Upper lobe of right lung (tissue), 1 donor: ENCODE measurements at places on chromosomes 12 and 14. TPM values are rescaled to one million over a fixed set of nuclear protein-coding genes. Genes with fewer than 3 reads are reported as not detected.

GRCh38 chr12:27709932-27710591, 570 bp upstream of the MRPS35 start:
- H3K27ac ChIP-seq: peak overlapping the region; percentile 92
- peaks cover 17% of the 10 kb centered on the region for H3K4me1 ChIP-seq
- H3K27me3 ChIP-seq: no peaks in the 10 kb centered on the region
- peak; percentile 67 for DNase-seq
- peak overlapping the region; percentile 96 for H3K4me3 ChIP-seq
- H3K36me3 ChIP-seq: peaks cover 3% of the 10 kb centered on the region

DNA sequence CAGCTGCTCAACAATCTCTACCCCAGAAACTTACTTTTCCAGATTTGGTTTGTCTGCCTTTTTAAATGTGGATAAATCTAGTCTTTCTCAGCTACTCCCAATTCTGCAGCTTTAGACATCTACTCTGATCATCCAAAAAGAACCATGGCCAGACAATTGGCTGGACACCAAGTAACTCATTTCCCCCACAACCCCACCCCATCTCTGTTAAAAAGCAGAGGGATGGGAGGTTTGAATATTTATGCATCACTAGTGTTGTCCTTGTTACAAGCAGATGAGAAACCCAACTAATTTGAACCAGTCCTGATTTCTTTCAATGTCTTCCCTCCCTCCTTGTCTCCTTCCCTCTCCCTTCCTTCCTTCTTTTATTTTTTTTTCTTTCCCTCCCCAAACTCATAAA, 391.9 kb downstream of the GALC start:
- DNase-seq: no peak
- no peaks in the 10 kb centered on the region for H3K27me3 ChIP-seq
- no peaks in the 10 kb centered on the region for H3K36me3 ChIP-seq
- no peak overlapping the region for H3K27ac ChIP-seq

GRCh38 chr12:42583016-42583415, 6.5 kb downstream of the PRICKLE1 start:
- peaks cover 27% of the 10 kb centered on the region for H3K4me1 ChIP-seq
- H3K36me3 ChIP-seq: no peaks in the 10 kb centered on the region

- no peaks in the 10 kb centered on the region for H3K27me3 ChIP-seq
- no peak for DNase-seq
- H3K36me3 ChIP-seq: no peaks in the 10 kb centered on the region
- no peak overlapping the region for H3K27ac ChIP-seq
- H3K4me3 ChIP-seq: no peak overlapping the region
Observed at GRCh38 chr12:1583421-1584078, 10.8 kb downstream of the FBXL14 start.

DNA sequence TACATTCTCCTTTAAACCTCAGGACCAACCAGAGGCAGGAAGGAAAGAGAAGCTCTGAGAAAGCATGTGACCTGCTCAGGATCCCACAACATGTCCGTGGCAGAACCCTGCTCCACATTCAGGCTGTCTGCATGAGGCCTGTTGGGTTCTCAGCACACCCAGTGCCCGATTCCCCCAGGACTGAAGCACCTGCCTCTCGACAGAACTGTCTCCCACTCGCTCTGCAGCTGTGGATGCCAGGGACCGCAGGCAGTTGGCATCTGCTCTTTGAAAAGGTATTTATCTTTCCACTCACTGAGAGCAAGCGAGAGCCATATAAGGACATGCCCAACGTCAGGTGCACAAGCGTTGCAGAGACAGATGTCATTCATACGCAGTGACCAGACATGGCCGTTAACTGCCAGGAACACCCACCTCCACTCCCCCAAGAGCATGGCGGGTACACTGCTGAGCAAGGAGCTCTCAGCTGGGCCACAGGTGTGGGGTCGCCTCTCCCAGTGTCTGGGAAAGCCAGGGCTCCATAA, 18.9 kb downstream of the PITPNM2 start:
- peaks cover 15% of the 10 kb centered on the region for H3K4me1 ChIP-seq
- DNase-seq: no peak
- no peaks in the 10 kb centered on the region for H3K27me3 ChIP-seq

DNA sequence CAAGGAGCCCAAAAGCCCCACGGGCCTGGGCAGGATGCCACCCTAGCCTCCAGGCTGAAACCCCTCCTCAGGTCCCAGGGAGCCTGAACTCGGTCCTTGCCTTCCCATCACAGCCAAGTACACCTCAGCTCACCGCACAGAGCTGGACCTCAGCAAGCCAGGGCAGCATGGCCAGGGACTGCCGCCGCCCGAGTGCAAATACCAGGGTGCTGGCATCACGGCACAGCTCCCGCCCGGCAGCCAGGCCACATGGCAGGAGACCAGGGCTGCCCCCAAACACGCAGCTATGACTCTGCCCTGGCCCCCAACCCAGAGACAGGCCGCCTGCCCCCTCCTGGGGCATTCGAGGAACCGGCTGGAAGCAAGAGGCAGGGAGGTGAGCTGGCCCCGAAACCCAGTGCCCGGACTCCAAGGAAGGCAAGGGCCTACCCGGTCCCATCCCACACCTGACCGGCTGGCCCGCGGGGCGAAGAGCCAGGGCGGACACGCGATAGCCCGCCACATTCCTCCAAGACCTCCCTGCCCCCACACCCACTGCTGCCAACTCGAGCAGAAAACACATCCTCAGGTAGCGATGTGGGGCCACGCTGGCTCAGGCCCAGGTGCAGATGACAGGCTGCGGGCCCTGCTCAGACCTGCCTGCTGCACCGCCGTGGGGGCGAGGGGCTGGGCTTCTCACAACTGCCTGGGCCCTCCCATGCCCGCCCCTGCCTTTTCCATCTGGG, 2.7 kb downstream of the JAG2 start:
- peaks cover 15% of the 10 kb centered on the region for H3K4me1 ChIP-seq
- H3K27ac ChIP-seq: no peak overlapping the region

GRCh38 chr12:63777340-63777739, 2.4 kb upstream of the RXYLT1 start:
- H3K27ac ChIP-seq: no peak overlapping the region
- DNase-seq: no peak
- no peak overlapping the region for H3K4me3 ChIP-seq
- no peaks in the 10 kb centered on the region for H3K27me3 ChIP-seq
- H3K36me3 ChIP-seq: no peaks in the 10 kb centered on the region

DNA sequence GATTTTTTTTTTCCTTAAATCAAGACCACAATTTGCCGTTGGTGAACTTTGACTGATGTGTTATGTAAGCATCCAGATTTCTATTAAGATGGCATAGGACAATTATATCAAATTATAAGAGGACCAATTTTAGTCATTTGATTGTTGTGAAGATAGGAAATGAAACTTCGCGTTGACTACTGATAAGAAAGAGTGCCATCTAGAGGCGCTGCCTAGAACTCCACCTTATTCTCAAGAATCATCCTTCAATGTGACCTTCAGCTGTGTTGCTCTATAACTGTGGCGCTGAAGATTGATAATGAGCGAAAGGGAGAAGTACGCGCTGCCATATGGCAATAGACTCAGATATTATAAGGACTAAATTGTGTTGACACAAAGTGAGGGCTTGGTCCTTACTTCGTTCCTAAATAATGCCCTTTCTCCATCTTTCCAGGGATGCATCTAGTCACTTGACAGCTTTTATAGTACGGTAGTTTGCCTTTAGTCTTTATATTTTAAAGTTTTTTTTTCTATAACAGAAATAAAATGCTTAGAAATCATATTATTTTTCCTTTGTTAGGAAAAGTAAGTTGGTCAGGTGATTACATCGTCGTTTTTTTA, 350.8 kb upstream of the STXBP6 start:
- H3K36me3 ChIP-seq: no peaks in the 10 kb centered on the region
- H3K4me1 ChIP-seq: no peaks in the 10 kb centered on the region
- no peak overlapping the region for H3K27ac ChIP-seq

DNA sequence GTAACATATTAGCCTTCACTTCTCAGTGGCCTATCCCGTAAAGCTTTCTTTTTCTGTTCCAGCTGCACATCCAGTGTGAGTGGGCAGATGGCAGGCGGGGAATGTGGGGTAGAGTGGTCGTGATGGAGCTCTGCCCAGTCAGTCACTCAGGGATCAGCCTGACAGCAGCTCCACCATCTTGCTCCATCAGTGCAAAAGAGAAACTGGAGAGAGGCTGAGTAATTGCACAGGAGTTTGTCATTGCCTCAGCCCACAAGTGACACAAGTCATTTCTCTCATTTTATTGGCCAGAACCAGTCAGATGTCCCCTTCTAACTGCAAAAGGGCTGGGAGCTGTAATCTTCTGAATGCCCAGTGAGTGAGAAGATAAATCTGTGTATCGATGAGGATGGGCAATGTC, 66.5 kb downstream of the ATP23 start:
- H3K27ac ChIP-seq: no peak overlapping the region
- no peaks in the 10 kb centered on the region for H3K27me3 ChIP-seq
- H3K4me3 ChIP-seq: no peak overlapping the region
- no peaks in the 10 kb centered on the region for H3K4me1 ChIP-seq

DNA sequence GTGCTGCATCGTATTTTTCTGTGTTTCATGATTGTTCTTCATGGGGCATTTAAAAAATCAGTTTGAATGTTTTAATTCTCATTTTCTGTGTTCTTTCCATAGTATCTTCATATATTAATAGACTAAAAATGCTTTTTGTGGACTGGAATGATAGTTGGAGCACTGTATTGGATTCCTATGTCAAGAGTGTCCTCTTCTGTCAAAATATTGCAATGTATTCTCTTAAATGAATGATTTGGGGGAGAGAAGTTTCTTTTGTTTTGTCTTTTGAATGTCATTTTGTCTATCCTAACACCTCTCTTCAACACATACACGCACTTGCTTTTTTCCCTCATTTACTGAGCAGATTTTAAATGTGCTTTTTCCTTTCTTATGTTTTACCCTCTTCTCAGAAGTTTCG, 4.7 kb upstream of the EIF2S3B start:
- no peaks in the 10 kb centered on the region for H3K4me1 ChIP-seq
- no peak for DNase-seq
- H3K27ac ChIP-seq: no peak overlapping the region
- H3K36me3 ChIP-seq: no peaks in the 10 kb centered on the region
- H3K27me3 ChIP-seq: no peaks in the 10 kb centered on the region
- no peak overlapping the region for H3K4me3 ChIP-seq

- H3K27ac ChIP-seq: peak overlapping the region; percentile 55
- no peak overlapping the region for H3K4me3 ChIP-seq
- peaks cover 11% of the 10 kb centered on the region for H3K4me1 ChIP-seq
- no peaks in the 10 kb centered on the region for H3K36me3 ChIP-seq
- H3K27me3 ChIP-seq: no peaks in the 10 kb centered on the region
Observed at GRCh38 chr14:75234173-75235115, 44.2 kb upstream of the FOS start.

DNA sequence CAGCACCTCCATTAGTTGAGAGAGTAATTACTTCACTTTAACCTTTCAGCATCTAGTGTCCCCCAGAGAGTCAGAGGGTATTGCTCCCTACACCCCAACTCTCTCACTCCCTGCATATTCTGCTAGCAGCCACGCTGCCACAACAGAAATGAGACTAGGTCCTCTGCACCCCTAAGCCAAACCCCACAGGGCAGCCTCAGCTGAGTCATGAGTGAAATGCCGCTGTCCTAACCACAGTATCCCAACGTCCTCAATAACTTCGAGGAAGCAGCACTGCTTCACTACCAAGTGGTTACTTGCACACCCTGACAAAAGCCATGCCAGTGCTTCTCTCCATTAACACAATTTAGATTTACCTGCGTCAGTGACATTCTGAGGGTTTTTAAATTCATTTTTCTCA, 6.9 kb upstream of the LYZ start:
- no peaks in the 10 kb centered on the region for H3K36me3 ChIP-seq
- H3K4me3 ChIP-seq: no peak overlapping the region
- H3K4me1 ChIP-seq: peaks cover 41% of the 10 kb centered on the region
- H3K27ac ChIP-seq: no peak overlapping the region
- H3K27me3 ChIP-seq: no peaks in the 10 kb centered on the region

DNA sequence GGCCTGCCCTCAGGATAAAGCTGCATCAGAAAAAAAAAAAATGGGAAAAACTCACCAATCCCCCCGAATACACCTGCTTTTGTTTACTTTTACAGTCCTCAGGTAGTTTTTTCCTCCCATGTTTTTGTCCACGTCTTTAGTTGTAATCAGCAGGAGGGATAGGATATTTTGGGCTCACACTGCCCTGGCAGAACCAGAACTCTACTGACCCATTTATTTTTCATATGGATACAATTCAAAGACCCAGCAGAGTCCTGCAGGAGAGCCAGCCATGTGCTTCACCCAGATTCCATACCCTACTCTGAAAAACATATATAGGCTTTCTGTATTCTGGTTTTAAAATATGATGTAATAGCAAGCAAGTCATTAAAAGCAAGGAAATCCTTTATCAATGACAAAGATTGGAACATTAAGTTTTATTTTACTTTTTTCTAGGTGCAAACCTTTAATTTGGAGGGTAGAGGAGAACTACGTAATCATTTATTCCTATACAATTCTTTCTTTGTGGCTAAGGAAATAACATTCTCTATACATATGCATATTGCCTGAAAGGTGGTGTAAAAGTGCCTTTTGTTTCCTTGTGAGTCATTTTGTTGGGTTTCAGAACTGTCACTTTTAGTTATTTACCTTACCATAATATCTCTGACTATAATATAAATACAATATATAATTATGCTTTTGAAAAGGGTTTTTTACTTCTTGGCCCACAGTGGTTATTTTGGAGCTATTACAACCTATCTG, 19.1 kb downstream of the DACT1 start:
- H3K27me3 ChIP-seq: no peaks in the 10 kb centered on the region
- no peak overlapping the region for H3K4me3 ChIP-seq
- no peaks in the 10 kb centered on the region for H3K36me3 ChIP-seq
- H3K27ac ChIP-seq: no peak overlapping the region
- H3K4me1 ChIP-seq: no peaks in the 10 kb centered on the region

GRCh38 chr12:74903522-74903921, 306.1 kb downstream of the KCNC2 start:
- DNase-seq: no peak
- H3K27me3 ChIP-seq: no peaks in the 10 kb centered on the region
- no peaks in the 10 kb centered on the region for H3K4me1 ChIP-seq
- no peak overlapping the region for H3K27ac ChIP-seq
- no peak overlapping the region for H3K4me3 ChIP-seq

DNA sequence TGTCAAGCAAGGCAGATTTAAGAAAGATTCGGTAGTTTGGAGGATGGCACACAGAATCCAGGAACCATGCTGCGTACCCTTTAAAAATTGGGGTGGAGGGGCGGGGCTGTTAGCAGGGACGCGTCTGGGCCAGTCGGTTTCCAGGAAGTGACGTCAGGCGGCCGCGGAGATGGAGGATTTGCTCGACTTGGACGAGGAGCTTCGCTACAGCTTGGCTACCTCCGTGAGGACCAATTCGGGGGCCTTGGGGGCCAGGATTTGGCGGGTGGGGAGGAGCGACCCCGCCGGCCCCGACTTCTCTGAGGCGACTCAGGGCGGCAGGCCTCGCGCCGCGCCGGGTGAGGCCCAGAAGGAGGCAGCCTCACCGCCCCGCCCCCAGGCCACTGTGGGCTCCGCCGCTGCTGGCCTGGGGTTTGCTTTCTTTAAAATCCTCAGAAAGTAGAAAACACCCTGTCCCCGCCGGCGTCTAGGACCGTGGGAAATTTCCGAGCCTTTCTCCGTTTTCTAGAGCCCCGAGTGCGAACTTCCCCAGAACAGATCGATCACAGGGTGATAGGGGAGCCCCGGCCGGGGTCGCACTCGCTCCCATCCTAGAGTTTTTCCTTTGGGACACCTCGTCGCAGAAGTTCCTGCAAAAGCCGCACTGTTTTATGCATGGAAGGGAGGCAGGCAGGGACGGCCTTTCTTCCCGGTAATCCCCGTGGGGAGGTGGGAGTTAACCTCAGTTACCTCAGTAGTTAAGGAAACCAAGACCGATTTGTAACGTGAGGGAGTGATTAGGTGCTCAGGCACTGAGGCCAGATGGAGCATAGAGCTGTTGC, at the start of gene IFT43:
Gene IFT43, plus strand, starts transcription at position 146 of the 821 bp plus-strand sequence. Its CDS starts 24 bp downstream, at position 170.
- peak within 1 kb of the TSS; percentile 87 for H3K27ac ChIP-seq
- H3K36me3 ChIP-seq: no peaks in the 10 kb centered on the region
- DNase-seq: peak; percentile 97

Gene OR9K2
- not detected for total RNA-seq

Gene KRT6C
- not detected for total RNA-seq

Gene PPP4R4
- 2.2 TPM for total RNA-seq

Gene DLGAP5
- 0.52 TPM for total RNA-seq
